NCI-H2081 treated with DMSO at 0.1 percent for 48 hours (cell line): ENCODE measurements at places on chromosomes 6 and 20.
A peak's percentile ranks its signal among the peaks of the same experiment; 100 is the strongest.

DNA sequence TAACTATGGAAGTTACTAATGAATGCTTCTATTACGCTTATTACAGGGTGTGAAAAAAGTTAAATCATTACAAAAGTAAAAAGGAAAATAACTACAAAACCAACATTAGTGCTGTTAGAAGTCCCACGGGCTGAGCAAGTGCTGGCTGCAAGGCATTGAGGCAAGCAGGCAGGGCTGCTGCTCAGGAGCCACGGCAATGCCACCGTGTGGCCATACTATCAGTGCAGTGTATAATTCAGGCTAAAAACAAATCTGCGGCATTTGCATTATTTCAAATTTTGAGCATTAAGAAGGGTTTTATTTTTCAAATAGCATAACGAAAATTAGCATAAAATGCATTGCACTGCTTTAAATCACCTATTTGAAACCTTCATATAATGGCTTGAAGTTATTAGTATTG lies 17.1 kb downstream of the IFNGR1 start:
- DNase-seq: no peak

- no peak for DNase-seq
These were observed 1.9 kb downstream of the BCL2L1 start for GRCh38 chr20:31720486-31721407.

DNA sequence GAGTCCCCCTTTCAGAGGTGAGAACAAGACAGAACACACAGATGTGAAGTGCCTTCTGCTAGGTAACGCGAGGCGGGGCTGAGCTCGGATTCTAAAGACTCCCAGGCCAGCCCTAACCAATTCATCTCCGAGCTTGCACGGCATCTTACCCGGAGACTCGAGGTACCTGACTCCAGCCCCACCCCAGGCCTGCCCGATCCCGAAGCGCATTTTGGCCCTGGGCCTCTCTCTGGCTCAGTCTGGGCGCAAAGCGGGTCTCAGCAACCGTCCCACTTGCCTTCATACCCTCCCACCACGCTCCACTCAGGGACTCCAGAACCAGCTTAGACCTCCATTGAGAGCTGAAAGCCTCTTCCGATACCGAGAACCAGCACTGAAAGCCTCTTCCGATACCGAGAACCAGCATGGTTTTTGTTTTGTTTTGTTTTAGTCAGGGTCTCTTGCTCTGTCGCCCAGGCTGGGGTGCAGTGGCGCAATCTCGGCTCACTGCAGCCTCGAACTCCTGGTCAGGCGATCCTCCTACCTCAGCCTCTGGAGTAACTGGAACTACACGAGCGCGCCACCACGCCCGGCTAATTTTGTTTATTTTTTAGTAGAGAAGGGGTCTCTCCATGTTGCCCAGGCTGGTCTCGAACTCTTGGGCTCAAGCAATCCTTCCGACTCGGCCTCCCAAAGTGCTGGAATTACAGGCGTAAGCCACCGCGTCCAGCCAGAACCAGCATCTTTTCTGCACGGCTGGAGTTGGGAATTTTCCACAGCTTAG lies 557 bp upstream of the DYNLRB1 start:
- DNase-seq: peak; percentile 2

DNA sequence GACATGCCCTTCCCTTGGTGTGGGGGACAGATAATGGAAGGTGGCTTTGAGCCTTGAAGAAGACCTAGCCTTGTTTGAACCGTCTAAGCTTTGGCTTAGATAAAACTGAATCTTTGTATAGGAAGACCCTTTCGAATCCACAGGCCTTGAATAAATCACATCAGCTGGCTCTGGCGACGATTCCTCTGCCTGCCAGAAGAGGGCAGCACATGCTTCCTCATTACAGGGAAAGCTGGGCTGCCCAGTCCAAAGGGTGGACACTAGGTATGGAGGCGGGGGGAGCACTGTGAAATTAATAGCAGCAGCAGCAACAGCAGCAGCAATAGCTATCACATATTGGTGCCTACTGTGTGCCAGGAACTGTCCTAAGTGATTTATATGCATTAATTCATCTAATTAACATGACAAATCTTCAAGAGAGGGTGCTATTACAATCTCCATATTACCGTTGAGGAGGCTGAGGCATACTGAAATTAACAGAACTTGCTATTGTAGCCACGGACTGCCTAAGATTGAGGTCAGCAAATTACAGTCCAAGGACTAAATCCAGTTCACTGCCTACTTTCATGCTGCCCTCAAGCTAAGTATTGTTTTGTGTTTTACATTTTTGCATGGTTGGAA lies 85.1 kb downstream of the CLIC5 start:
- peak; percentile 18 for DNase-seq

DNA sequence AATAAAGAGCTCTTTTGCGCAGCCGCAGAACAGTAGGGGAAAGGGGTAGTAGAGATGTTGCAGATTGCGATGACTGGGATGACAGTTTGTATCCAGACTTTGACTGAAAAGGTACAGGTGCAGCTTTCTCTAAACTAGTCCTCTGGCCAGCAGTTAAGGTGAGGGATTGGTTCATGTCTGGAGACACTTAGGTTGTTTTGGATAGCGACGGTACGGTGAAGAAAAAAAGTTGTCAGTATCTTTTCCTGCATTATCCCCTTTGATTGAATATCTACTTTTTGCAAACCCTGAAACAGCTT lies 537 bp downstream of the PRR3 start:
- DNase-seq: peak; percentile 4

DNA sequence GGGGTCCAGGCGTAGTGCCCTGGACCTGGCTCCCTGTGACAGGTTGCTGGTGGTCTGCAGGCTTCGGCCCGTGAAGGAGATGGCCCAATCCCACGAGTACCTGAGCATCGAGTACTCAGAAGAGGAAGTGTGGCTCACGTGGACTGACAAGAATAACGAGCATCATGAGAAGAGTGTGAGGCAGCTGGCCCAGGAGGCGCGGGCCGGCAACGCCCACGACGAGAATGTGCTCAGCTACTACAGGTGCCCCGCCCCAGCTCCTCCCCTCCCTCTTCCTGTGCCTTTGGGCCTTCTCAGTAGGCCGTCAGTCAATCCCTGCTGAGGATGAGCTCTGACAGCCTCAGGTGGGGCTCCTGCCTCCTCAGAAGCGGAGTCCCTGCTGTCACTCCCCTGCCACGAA lies 42.6 kb downstream of the UQCC2 start:
- DNase-seq: no peak

- no peak for DNase-seq
These were observed 108.4 kb upstream of the SIM1 start for GRCh38 chr6:100573166-100573565.

DNA sequence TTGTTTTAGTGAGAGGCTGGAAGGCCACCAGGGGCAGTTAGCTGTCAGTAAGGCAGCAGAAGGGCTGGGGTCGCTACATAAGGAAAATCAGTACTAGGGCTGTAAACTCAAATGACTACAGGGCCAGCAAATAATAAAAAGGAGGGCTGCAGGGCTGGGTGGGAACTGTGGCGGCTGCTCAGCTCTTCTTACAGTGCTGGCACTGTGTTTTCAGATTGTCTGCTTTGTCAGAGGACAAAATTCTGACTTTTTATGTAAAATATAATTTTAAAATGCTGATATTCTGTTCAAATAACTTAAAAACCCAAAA lies 23.2 kb downstream of the HLA-A start:
- no peak for DNase-seq

DNA sequence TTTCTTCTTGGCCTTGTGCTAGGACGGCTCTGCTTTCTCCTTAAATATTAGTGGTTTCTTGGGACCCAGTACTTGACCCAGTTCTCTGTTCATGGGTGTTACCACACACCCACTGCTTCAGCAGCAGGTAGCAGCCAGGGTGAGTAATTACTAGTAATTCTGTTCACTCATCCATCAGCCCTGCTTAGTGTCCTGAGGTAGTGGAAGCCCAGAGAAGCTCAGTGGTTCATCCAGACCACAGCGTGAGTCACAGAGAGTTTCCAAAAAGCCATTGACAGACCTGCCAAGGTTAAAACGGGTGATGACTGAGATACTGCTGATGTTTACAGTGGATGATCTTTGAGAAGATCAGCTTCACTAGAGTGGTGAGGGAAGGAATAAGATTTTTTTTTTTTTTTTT lies 51.7 kb upstream of the HINT3 start:
- DNase-seq: no peak

DNA sequence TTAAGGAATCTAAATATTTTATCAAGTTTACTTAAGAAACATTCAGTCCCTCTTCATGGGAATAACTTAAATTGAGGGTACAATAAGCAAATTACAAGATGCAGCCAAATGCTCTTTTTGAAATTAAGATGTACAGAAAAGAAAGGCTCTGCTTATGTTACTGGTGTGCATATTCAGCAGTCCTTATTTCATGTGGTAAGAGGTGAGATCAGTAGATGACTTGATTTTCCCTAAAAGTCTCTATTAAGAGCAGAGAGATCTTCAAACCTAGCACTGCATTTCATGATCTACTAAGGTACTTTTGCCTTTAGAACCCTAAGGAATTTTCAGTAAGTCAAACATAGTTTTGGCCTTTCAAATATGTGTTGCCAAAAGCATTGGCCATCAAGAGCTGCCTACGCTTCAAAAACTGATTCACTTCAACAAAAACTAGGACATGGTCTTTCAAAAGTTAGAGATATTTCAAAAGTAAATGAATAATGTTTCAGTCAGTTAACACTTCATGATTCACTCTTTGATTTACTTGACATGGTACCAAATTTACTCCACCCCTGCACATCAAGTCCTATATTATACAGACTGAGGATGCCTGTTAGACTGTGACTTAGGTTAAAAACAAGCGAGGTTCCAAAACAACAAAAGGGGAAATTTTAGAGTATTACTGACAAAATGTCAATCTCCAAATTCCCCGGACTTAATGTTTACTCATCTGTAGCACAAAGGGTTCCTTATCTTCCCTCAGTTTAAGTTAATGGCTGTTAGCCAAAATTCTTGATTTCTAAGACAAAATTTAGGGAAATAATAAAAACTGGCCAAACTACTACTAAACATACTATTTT lies 19.2 kb downstream of the C6orf62 start:
- DNase-seq: no peak

GRCh38 chr20:22688485-22688884 lies 104.1 kb upstream of the FOXA2 start:
- DNase-seq: no peak

DNA sequence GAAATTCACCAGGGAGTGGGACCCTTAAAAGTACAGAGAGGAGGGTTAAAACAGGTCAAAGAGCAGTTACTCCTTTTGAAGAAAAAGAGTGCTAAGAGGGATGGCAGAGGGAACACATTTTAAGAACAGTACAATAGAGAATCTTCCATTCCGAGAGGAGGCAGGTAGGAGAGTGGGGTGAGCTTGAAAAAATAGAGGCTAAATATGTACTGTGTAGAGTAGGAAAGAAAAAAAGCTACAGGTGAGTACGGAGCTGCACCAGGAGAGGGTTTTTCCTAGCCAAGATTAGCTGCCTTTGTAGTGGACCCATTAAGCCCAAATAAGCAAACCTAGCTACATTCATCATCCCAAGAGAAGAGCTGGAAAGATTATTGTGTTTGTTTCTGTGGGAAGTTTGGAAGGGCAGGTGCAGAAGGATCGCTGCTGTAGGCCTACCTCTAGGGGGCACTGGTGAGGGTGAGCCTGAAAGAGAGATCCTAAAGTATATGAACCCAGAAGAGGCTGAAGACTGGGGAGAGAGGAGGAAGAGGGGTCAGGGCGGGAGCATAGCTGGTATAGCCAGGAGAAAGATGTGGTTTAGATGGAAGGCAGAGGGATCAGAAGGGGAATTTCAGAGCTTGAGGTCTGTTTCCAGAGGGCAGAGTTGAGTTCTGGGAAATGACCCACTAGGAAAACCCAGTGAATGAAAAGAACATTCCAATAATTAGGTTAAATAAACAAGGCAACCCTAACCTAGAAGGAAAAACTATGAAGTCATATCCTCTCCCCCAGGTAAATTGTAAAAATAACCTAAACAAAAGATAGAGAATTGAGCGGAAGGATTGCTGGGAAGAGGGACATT lies 50.2 kb upstream of the HINT3 start:
- no peak for DNase-seq

DNA sequence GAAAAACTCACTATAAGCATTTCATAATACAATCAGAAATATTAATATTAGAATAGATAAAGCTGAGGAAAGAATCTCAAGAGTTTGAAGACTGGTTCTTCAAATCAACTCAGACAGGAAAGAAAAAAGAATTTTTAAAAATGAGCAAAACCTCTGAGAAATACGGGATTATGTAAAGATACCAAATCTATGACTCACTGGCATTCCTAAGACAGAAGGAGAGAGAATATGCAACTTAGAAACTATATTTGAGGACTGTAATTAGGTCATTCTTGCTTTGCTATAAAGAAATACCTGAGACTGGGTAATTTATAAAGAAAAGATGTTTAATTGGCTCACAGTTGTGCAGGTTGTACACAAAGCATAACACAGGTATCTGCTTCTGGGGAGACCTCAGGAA lies 665.1 kb downstream of the RNF144B start:
- no peak for DNase-seq

DNA sequence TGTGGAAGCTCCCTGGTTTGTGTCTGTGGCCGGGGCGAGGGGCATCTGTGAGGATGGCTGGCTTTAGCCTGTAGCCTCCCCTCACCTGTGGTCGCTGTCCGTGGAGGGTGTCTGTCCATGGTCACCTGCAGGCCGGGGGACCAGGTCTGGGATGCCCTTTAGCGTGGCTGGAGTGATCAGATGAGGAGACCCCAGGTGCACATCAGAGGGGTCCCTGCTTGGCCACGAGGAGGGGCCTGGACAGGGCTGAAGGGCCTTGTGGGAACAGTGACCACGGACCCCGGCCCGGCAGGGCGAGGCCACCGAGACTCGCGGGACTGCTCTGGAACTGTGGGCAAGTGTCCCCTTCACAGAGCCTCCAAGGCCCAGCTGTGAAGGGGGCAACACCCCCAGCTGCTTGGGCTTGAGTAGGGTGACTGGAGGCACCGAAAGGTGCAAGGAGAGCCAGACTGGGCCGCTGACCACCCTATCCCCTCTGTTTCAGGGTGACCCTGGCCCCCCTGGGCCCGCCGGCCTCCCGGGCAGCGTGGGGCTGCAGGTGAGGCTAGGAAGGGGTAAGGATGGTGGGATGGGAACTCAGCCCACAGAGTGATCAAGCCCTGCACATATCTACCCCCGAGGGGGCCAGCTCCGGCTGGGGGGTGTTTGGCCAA lies 8.6 kb downstream of the COL9A3 start:
- DNase-seq: no peak

GRCh38 chr6:156279261-156279969 lies 497.8 kb upstream of the ARID1B start:
- no peak for DNase-seq

- no peak for DNase-seq
These were observed 13.1 kb downstream of the KCNS1 start for GRCh38 chr20:45087814-45088213.
